ENCODE measurements at places on chromosomes 4 and X.

- DNase-seq, result no peak
Measured at GRCh38 chrX:2679534-2680485, 11.3 kb upstream of the CD99 start.

DNA sequence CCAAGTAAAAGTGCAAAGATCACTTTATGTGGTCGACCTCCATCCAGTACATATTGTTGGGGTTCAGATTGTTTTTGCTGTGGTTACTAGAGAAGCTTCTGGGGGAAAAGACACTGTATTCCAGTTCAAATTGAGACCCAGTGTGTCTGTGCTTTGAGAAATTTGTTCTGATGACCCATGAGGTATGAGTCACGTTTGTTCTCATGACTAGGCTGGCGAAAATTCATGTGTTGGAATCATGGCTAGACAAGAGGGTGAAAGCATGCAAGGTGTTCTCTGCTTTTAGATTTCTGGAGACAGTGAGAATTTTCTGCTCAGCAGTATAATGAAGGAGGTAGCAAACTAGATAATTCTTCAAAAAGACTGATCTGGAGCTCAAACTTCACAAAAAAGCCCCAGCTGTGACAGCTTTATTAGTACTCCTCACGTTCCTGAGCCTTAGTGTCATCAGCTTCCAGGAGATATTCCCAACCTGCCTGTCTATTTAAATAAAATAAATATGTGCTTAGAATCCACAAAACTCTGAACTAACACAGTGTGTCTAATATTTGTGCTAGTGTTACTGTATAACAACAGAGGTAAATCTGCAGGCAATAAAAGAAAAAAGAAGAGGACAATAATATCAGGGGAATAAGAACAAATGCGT is 24.4 kb upstream of the FAM47B start:
- no peak for DNase-seq

DNA sequence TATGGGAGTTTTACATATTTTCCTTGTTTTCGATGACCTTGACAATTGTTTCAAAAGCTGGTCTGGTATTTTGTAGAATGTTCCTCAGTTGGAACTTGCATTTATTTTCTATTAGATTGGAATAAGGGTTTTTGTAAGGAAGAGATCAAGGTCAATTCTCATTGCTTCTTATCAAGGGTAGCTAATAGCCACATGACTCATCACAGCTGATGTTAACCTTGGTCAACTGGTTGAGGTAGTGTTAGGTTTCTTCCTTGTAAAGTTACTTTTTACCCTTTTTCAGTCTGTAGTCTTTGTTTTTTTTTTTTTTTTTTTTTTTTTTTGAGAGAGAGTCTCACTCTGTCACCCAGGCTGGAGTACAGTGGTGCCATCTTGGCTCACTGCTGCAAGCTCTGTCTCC is 257.2 kb downstream of the SNCA start:
- no peak for DNase-seq

GRCh38 chrX:132940727-132941327 is 17.6 kb downstream of the HS6ST2 start:
- DNase-seq, result no peak

DNA sequence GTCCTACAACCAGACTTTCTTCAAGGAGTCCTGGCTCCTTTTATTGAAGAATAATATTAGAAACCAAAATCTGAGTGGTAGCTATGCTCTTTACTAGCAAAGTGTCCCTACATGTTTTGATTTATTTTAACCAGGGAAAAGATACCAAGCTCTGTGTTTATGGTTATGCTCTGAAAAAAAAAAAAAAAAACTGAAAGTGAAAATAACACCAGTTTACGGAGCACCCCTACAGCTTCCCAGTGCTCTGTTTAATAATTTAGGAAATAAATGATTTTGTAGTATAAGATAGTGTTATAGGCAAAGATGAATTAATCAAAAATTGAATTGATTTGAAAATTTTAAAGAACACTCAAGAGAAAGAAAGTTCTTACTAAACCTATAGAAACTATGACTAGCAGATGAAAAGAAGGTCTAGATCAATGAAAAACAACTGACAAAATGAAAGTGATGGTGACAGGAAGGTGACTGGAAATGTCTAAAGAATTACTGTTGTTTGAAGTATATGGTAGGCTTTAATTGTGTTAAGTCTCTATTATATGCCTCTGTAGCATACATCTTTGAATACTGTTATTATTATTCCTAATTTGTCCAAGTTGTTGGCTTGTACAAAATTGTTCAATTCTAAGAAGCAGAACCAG is 1698.4 kb upstream of the PCDH10 start:
- DNase-seq, result no peak

GRCh38 chr4:22237846-22238494 is 277.9 kb downstream of the ADGRA3 start:
- DNase-seq, result no peak

DNA sequence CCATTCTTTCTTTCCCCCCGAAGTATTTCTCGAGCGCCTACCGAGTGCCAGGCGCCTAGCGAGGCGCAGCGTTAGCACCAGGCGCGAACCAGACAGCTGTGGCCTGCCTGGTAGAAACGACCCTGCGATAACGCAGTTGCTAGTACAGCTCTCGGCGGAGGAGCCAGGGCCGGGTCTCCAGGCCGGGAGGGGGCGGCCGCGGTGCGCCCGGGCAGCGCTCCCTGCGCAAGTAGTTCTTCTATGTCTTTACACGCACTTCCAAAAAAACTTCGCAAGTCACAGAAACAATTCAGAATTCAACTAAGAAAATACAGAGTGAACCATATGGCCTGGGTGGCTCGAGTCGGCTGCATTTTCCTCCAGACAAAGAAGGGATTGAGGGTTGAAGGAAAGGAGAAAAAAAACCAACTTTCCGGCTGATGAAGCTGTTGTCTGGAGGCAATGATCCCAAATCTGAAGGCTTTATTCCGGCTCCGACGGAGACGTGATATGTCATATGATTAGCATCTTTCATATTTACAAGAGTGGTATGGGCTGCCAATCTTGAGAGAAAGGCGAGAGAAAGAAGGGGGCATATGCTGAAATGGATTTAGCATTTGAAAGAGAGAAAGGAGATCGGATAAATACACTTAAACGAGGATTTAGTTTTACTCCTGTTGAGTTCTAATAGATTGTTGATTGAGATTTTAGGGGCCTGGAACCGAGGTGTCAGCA is 7.2 kb upstream of the NEUROG2 start:
- no peak for DNase-seq

GRCh38 chrX:122094611-122095010 is 1047.2 kb downstream of the GLUD2 start:
- no peak for DNase-seq

GRCh38 chr4:8538703-8539567 is 41.3 kb upstream of the GPR78 start:
- DNase-seq, result no peak

DNA sequence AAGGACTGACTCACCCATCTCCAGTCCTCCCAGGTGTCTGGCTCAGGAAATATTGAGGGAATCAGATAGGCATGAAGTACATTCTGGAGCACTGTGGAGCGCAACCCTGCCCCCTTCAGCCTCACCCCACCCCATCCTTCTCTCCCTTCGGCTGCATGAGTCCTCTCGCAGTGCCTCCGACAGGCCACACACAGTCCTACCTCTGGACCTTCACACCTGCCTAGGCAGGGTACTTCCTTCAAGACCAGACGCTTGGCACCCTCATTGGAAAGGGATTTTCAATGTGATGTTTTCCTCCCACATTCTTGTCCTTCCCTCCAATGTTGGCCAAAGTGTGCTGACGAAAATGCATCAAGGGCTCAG is 26.8 kb upstream of the PPP2R2C start:
- DNase-seq, result no peak

- DNase-seq, result no peak
Measured at GRCh38 chrX:41958861-41959260, 35.5 kb upstream of the CASK start.

GRCh38 chr4:188175288-188175687 is 36.0 kb downstream of the TRIML1 start:
- DNase-seq, result no peak

DNA sequence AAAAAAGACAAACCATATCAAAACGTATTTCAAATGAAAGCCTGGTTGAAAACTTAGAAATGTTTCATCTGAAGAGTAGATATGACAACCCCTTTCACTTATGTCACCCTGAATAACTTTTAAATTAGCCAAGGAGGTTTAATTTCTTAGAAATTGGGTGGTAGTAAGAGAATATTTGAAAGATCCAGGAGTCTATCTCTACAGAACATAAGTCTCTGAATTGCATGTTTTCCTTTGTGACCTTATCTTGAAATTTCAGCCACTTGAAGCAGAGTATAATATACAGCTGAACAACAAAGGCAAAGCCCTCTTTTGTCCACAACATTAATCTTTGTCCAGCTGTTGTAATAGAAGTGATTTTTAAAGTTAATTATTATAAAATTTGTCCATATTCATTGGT is 49.5 kb downstream of the TMEM154 start:
- DNase-seq, result no peak

GRCh38 chr4:138317175-138317748 is 75.1 kb upstream of the SLC7A11 start:
- DNase-seq, result no peak

DNA sequence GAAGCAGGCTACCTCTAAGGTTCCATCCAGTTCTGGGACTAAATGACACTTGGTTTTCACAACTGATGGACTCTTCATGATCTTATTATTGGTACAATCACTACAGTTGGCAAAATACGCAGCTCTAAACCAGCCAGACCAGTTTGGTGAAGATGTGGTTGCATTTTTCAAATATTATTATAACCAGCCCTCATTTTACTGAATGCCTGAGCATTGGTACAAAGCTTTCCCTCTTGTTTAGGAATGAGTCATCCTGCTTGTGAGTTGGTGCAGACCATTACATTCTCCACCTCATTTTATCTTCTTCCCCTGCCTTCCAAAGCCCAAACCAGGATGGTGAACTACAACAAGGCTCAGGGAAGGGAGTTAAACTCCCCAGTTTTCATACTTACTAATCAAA is 223.1 kb downstream of the KDR start:
- no peak for DNase-seq

- DNase-seq, result no peak
Measured at GRCh38 chr4:47465004-47465403, 1.5 kb upstream of the COMMD8 start.

Data from substantia nigra (tissue), 51 donors.